Stimulated activated CD8-positive, alpha-beta memory T cell treated with anti-CD3 and anti-CD28 coated beads, Interleukin-2, amount 100 ng/mL, for 48 hours (primary cell): ENCODE measurements at places on chromosomes 16 and 17.

DNA sequence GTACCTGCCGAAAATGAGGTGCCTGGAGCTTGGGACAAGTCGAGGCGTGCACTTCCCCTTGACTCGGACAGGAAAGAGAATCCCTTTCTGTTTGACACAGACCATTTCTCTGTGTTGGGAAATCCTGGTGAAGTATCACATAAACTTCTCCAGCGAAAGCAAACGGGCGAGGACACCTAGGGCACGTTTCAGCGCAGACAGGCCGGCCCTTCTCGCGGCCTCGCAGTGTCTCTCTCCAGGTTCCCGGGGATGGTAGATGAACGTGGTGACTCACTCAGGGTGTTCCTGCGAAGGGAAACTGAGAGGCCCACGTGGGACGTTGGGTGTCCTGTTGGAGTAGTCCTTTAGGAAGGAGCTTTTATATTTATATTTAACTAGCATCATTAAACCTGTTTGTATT, 36.3 kb upstream of the ZNF750 start:
- DNase-seq, result no peak

DNA sequence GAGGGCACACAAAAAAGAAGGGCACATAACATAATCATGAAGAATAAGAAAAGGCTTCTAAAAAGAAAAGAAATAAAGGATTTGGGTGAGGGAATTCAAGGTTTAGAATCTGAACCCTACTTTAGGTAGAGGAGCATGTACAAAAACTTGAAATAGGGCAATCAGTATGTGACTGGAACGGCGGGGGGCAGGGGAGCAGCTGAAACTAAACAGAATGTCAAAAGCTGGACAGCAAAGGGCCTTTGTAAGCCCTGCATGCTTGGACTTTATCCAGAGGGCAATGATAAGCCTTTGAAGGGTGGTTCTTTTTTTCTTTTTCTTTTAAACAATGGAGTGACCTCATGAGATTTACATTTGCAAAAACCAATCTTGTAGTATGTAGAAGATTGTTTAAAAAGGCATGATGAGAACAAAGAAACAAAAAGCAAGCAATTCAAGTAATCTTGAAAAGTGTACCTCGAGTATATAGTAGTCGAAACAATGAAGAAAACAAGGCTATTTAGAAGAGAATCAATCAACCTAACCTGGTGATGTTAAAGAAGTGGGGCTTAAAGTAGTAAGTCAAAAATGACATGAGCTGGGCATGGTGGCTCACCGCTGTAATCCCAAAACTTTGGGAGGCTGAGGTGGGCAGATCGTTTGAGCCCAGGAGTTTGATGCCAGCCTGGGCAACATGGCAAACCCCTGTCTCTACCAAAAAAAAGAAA, 46.7 kb upstream of the ANKFY1 start:
- no peak for DNase-seq

DNA sequence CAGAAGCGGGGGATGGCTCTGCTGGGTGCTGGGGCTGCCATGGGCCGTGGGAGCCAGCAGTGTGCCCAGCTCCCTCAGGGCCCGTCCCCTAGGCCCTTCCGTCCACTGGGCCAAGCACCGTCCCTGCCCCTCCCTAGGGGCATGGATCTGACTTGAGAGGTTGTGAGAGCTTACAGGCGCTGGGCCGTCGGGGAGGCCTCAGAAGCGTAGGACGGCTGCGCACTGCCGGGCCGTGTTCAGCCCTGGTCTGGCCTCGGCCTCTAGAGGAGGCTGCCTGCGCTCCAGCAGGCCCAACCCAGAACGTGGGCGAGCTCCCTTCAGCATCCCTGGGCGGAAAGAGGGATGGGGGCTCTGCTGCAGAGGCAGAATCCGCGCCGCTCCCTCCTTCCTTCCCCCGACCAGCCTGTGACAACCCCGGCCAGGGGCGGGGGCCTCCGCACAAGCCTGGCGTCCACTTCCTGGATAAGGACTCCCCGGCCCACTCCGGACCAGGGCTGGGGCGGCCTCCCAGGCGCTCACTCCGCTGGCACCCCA, 685 bp upstream of the MPG start:
- DNase-seq, result peak; percentile 24

- no peak for DNase-seq
Observed at GRCh38 chr17:17917394-17917793, 54.8 kb downstream of the TOM1L2 start.

DNA sequence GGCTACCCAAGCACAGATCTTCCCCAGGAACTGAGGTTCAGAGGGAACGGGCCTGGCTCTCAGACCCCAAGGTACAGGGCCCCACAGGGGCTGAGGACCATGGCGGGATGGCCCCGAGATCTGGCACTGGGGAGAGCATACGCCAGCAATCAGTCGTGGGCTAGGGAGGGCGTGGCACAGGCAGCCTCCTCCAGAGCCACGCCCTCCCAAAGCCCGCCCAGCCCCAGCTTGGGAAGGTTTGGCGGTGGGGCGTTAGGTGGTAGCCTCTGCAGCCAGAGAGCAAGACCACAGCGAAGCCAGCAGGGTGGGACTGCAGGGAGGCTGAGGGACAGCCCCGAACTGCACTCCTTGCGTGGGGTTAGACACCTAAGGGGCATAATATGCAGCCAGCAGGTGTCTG, 11.6 kb downstream of the WNT9B start:
- no peak for DNase-seq

GRCh38 chr17:1512351-1512750, 4.1 kb downstream of the INPP5K start:
- no peak for DNase-seq

DNA sequence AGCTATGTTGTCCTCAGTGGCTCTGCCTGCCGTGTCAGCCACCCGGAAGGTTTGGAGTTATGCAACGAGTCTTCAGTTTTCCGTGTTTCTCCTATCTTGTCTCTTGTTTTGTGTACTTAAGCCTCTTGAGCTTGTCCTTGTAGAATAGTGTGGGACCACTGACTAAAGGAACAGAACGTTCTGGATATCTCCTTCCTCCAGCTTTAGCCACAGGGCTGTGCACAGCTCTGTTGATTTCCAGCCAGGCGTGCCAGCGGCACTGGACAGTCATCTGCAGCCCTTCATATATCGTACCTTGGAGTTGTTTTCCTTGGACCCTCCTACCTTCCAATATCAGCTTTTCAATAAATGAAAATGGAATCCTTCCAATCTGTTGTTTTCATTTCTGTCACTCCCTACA, 39.8 kb downstream of the TMEM11 start:
- DNase-seq, result no peak

GRCh38 chr17:35892091-35893035, 12.2 kb upstream of the CCL5 start:
- no peak for DNase-seq

- no peak for DNase-seq
Observed at GRCh38 chr17:77160091-77160874, 19.5 kb downstream of the SEC14L1 start.

GRCh38 chr17:58577696-58578095, 63.3 kb upstream of the MTMR4 start:
- peak; percentile 9 for DNase-seq

GRCh38 chr17:81961087-81961511, at the start of gene NOTUM:
NOTUM (minus strand) TSS chr17:81961187; CDS start chr17:81960909, 278 bp downstream.
- no peak for DNase-seq

DNA sequence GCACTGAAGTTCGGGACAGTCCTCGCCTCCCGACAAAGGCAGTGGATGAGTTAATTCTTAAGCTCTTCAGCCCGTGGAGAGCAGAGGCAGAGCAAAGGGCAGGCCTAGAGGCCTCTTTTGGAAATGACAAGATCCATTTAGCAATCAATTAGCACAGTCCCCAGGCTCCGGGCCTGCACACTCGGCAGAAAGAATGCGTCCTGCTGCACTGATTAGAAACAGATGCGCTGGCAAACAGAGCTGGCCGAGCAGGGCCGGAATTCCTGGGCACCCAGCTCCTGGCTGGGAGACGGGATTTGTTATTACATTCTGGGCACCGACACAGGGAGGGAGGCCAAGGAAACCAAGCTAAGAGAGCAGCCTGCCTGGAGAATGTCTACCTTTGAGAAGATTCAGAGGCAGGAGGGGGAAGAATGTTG, 162.9 kb downstream of the COPRS start:
- no peak for DNase-seq

DNA sequence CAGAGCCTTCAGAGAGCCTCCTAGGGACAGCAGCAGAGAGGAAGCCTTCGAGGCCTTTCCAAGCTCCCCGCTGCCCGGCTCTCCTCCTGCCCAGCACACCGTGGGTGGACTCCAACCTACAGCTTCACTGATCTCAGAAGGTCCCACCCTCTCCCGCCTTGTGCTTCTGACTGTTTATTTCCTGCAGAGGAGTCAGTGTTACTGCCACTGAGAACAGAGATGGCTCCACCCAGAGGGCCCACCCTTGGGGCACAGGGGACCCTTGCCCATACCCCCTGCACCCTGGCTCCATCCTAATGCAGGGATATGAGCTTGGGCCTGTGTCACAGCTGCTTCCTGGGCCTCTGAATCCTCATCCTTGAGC, 52.8 kb upstream of the TOB1 start:
- DNase-seq, result no peak

DNA sequence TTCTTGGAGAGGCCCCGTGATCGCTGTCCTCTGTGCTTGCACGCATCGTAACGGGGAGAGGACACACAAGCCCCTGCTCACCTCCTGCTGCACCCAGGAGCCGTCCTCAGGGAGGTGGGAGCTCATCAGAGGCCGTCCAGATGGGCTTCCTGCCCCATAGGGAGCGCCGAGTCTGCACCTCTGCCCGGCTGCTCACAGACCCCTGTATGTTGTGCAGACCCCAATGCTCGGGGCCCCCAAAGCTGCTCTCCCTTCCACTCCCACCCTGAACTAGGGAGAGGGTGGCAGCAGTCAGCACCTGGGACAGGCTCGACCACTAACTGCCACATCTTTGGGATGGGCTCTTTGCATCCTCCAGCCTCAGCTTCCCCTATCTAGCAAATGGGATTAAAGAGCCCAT, 4.4 kb upstream of the ZNF469 start:
- DNase-seq, result no peak

GRCh38 chr17:41492771-41493170, 3.1 kb upstream of the KRT36 start:
- no peak for DNase-seq

DNA sequence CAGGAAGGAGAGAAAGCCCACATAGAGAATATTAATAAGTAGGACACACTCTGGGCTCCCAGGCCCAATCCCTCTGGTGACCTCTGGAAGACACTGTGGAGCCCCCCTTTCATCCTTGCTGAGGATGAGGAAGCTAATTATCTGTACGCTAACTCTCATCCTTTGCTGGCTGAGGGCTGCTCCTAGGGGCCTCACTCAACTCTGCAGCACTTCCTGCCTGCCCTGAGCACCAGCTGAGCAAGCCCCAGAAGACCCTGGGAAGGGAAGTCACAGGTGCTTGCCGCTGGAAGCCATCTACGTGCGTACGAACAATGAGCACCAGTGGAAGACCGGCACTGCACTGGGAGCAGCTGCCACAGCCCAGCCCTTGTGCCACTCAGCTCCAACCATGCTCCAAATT, 145.8 kb upstream of the CDH5 start:
- DNase-seq, result no peak

GRCh38 chr17:35432176-35433074, at the start of gene SLFN12:
SLFN12 (minus strand) TSS chr17:35432500; CDS start chr17:35423028, 9,472 bp downstream.
- DNase-seq, result no peak

- no peak for DNase-seq
Observed at GRCh38 chr17:62892870-62893338, 73.1 kb upstream of the TANC2 start.

- no peak for DNase-seq
Observed at GRCh38 chr16:57240851-57241250, 4.2 kb upstream of the ARL2BP start.

GRCh38 chr17:2057760-2058585, 3.1 kb downstream of the HIC1 start:
- DNase-seq, result no peak

DNA sequence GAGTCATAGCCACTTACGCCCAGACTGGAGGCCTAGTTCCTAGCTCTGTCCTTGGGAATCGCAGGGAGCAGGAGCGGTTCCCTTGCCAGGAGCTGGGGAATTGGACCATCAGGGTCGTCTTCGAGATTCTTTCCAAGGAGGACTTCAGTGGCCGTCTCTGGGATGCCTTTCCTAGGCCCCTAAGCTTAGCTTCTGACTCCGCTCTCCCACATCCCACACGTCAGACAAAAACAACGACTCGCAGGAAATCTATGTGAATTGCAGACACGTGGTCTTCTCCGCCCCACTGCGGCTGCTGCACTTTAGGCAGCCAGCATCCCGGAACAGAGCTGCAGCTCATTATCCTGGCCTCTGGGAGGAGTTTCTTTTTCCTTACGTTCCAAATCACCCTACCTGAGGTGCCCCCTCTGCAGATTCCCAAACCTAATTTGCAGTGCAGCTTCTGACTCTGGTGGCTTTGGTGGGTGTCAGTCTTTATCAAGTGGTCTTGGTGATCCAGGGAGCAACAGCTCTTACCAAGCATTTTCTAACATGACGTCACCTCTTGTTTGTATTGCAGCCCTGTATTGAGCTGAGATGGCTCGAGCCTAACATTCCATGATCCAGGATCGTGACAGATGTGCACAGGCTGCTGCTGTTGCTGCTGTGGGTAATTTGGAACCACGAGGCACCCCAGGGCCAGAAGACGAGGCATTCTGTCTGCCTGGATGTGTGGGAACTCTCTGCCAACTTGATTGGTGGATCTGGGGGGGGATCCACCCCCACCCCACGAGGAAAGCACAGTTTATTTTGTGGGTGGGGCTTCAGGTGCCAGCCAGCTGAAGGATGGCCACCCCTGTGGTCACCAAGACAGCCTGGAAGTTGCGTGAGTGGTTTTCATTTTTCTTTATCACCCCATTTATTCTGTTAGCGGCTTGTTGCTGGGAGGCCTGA, 1.1 kb downstream of the KATNB1 start:
- DNase-seq, result no peak

DNA sequence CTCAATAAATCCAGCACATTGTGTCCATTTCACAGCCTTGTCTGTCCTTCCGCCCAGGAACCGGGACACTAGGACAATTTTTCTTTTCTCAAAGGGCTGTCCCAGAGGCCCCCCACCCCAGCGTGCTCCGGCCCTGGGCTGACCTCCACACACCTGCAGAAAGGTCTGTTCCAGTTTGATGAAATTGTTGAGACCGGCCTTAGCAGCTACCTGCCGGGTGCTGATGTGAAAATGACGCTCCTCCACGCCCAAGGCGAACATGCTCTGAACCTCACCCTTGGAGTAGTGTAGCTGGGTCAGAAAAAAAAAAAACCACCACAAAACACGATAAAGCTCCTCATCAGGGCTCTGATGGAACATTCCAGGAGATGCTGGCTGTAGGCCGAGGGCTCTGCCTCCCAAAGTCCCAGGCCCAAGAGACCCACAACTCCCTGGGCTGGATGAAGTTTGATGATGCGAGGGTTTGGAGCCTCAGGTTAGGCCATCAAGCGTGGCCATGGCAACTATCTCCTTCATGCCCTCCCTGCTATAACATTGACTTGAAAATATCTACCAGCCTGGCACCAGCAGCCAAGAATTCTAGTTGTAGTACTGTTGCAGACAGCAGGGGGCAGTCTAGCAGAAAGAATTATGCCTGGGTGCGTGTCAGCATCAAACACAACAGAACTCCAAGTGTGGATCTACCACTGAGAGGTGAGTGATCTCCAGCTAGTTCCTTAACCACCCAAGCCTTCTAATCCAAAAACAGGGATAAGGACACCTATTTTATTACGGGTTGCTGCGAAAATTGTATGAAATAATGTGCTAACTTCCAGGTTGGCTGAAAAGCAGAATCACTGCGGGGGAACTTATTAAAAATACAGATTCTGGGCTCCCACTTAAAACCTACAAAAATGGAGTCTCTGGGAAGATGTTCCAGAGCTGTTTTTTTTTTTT, 62.1 kb downstream of the RMI2 start:
- peak; percentile 41 for DNase-seq

GRCh38 chr16:66275775-66276428, 90.6 kb upstream of the CDH5 start:
- no peak for DNase-seq
